ENCODE measurements at places on chromosomes 12 and 14. TPM values are rescaled to one million over a fixed set of nuclear protein-coding genes. Genes with fewer than 3 reads are reported as not detected.

- no peak for DNase-seq
These were observed 93.3 kb downstream of the RIMBP2 start for GRCh38 chr12:130622803-130623202.

DNA sequence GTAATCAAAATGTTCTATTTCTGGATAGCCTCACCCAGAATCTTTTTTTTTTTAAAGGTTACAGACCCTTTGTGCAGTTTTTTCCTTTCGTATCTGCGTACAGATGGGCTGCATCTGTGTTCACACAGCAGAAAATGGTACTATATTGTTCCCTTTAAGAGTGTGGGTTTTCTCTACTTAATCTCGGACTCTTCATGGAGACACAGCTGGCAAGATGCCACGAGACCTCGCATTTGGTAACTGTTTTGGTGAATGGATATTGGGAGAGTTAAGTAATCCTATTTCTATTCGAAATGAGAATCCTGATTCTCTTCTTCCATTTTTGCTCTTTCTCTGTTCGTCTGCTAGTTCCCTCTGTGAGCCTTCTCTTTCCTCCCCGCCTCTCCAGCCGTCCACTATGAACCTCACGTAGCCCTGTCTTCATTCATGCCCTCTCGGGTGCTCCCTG is 85.7 kb downstream of the SAMD4A start:
- peak; percentile 41 for DNase-seq

DNA sequence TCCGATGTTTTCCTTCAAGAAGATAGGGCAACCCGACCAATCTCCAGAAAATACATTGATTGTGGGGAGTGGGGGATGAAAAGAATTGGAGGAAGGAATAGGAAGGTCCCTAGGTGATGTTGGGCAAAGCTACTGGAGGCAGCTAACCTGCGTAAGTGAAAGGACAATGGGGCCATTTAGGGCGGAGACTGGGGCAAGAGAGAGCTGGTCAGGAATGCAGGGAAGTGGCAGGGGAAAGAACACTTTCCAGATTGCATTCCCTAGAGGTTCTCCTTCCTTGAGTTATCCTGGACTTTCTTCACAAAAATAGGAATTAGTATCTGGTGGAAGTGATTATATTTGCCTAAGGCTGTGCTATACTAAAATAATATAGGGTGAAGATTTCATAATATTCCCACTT is 151.8 kb upstream of the HMGA2 start:
- DNase-seq = no peak

- DNase-seq = no peak
These were observed 85.5 kb downstream of the PLEKHG3 start for GRCh38 chr14:64789696-64790095.

DNA sequence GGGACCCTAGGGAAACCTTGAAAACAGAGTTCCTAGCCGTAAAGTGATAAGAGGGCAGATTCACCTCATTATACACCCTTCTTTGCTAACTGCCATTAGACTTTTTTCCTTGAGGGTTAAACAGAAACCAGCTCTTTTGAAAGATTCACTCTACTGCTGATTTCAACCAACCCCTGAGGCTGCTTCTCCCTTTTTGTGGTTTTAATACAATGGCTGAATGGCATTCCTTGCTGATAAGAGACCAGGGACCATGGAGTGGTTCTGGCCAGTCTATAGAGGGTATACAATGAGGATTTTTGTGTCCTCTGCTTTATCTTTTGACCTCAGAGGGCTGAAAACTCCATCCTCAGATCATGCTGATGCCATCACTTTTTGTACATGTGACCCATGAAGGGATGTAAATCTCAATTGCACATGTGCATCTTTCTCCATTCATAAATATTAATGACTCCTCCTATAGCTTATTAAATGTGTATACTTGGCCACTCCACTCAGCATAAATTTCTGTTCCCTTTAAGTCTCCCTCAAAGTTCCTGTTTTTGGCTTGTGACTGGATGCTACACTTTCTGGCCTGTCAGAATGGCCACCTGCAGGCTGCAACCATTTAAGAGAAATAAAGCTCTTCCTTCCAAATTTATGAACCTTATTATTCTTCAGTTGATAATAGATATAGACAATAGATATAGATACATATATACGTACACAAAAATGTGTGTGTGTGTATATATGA is 233.8 kb upstream of the SEL1L start:
- DNase-seq = no peak

DNA sequence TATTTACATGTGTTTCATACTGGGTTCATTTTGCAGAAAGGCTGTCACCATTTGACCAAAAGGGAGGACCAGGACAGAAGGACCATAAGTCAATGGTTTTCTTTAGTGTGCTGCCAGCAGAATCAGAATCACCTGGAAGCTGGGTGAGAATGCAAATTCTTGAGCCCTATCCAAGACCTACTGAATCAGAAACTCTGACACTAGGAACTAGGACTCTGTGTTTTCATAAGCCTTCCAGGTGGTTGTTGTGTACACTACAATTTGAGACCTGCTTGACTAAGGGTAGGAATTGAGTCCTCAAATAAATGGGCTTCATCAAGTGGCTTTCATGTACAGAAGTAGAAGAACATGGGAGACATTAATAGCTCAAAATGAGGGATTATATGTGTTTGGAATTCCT is 32.2 kb downstream of the PDE6H start:
- DNase-seq = no peak

DNA sequence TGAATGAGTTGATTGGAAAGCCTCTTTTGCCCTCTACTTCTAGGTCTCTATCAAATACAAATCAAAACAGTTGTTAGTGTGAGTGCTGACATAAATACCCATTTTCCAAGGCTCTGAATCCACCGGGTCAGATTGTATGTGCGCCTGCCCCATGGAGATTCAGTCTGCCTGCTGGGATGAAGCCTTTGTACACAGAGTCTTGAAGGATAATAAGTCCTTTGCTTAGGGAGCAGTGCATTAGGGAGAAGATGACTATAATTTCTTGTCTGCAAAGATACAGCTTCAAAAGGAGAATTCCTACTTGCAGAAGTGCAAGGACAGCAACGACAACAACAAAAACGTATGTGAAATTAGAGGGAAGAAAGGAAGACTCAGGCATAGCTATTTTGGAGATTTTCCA is 90.3 kb upstream of the VRK1 start:
- no peak for DNase-seq

- no peak for DNase-seq
These were observed 88.7 kb downstream of the TRAFD1 start for GRCh38 chr12:112214064-112214463.

GPR132 gene
- total RNA-seq = under 0.01 TPM

DNA sequence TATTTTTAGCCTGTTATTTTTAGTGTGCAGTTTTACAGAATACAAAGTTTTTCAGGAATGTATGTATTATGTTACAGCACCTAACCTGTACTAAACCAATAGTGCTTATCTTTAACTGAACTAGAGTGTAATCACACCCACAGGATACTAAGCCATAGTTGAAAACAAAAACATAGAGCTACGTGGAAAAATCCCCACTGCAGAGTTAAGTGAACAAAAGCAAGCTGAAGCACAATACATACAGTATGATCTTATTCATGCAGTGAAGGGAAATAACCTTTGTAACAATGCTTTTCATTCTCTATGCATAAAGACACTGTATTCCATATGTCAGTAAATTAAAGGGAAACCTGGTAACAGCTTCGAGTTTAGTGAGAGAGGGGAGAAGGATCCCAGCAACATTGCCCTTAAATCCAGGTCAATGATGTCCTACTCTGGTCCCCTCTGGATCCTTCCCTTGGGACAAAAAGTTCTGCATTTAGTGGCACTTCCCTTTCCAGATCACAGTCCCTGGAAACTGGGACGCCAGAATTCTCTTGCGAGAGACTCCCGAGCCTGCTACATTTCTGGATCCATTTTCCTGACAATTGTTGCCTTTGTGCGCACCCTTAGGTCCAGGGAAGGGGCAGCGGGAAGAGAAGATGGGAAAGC is 121.3 kb upstream of the CCND2 start:
- DNase-seq = no peak

DNA sequence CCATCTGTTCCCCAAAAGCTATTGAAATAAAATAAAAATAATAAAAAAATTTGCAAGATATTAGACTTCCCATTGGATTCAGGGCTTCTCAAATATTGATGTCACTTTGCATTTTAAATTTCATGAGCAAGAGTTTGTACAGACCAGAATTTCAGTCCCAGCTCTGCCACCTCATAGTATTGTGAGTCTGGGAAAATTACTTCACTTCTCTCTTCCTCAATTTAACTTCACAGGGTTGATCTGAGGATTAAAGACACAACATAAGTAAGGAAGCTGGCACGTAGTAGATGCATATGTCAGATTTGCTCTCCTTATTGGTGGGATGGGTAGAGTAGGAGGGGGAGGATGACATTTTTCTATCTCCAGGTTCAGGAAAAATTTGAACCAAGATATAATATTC is 32.8 kb downstream of the COX8C start:
- no peak for DNase-seq

DNA sequence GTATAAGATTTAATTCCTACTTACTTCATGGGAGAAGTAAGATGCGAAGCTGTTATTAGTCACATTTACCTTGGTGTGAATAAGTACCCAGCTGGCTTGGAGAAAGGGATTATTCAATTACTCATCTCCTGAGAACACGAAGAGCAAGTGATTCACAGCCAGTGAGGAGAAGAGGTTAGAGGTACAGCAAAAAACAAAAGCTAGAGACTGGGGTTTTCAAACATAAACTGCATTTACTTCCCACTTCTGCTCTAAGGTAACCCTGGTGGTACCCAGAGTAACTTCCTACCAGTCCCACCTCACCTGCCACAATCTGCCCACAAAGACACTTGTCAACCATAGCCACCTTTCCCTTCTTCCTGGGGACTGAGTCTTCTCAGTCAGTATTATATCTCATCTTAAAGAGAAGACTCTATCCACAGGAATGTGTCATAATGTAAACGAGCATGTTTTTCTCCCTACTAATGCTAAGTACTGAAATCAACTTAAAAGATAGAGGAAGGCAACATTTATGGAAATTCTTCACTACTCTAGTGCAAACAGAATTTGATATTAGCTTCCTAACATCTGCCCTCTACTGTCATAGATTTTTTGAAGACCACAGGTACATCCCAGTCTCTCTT is 6.0 kb upstream of the IL22 start:
- DNase-seq = peak; percentile 82

GRCh38 chr12:116939734-116940133 is 29.0 kb downstream of the FBXW8 start:
- no peak for DNase-seq

DNA sequence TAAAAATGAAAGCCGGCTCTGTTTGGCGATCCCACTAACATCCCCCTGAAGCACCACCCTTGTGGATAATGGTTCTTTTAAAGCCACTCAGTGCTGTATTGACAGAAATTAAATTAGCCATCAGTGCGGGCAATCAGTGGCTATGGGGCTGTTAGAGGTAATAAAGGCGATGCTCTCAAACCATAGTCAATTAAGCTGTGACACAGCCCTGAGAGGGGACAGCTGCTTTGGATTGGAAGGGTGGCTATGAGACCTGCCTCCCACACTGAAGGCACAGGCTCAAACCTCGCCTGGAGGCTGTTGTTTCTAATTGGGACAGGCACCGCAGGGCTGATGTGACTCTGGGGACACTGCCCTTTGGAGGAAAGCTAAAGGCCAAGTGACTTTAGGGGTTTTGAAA is 562.2 kb downstream of the VRK1 start:
- no peak for DNase-seq

OTOGL gene
- total RNA-seq = 0.36 TPM

- no peak for DNase-seq
These were observed 91.5 kb downstream of the ESR2 start for GRCh38 chr14:64202716-64203115.

GRCh38 chr12:66902020-66902419 is 223.1 kb upstream of the GRIP1 start:
- no peak for DNase-seq

COL2A1 gene
- total RNA-seq = under 0.01 TPM

INHBC gene
- total RNA-seq = not detected

KRT78 gene
- total RNA-seq = not detected

SIX1 gene
- 21.5 TPM for total RNA-seq

VRTN gene
- not detected for total RNA-seq

SLC6A12 gene
- not detected for total RNA-seq

MIP gene
- not detected for total RNA-seq

PPTC7 gene
- total RNA-seq = 7.6 TPM

DNA sequence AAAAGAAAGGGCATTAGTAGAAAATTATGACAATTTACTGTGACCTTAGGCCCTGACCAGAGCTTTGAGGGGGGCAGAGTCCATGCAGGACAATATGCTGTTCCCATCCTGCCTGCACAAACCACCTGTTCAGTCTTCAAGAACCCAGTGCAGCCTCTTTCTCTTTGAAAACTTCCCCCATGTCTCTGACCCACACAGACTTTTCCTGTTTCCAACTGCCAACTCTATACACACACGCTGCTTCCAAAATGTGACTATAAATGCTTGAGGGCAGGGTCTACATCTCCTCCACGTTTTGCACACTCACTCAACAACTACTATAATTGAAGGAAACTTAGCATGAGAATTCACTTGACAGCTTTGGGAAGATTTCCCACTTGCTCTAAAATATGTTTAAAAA is 36.6 kb upstream of the SYCP3 start:
- DNase-seq = no peak

SIRT4 gene
- total RNA-seq = 1.1 TPM
